Nucleus accumbens (tissue), 56 donors: ENCODE measurements at places on chromosomes 6 and 20.

DNA sequence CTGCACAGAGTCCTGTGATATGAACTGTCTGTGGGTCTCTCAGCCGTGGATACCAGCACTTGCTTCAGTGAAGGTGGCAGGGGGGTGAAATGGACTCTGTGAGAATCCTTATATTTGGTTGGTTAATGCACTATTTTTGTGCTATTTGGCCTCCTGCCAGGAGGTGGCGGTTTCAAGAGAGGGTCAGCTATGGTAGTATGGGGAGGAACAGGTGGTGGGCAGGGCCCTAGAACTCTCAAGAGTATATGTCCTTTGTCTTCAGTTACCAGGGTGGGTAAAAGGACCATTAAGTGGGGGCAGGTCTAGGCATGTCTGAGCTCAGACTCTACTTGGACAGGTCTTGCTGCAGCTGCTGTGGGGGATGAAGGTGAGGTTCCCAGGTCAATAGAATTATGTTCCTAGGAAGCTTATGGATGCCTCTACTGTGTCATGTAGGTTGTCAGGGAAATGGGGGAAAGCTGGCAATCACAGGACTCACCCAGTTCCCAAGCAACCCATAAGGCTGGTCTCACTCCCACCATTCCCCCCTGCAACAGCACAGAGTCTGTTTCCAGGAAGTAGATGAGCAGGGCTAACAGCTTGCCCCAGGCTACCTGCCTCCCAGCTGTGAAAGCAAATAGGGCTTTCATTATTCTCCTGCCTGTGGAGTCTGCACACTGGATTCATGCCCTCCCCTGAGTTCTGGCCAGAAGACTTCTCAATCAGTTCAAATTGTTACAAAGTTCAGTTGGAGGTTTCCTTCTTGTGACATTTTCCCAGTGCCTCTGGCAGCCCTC lies 56.8 kb upstream of the PHIP start:
- DNase-seq: no peak

- no peak for DNase-seq
Observed at GRCh38 chr6:30719356-30719755, 796 bp upstream of the TUBB start.

DNA sequence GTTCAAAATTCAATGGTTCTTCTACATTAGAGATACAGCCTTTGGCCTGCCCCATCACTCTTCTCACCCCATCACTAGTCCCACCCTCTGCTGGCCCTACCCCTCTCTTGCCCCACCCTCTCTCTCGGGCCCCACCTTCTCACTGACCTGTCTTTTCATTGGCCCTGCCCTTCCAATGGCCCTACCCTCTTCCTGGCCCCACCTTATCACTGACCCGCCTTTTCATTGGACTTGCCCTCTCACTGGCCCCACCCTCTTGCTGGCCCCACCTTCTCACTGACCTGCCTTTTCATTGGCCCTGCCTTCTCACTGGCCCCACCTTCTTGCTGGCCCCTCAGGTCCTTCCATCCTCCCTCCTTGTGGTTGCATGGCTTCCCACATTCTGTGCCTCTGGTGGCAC lies 107.2 kb upstream of the PLEKHG1 start:
- no peak for DNase-seq

- DNase-seq: no peak
Observed at GRCh38 chr6:139625998-139626975, 251.8 kb upstream of the CITED2 start.

DNA sequence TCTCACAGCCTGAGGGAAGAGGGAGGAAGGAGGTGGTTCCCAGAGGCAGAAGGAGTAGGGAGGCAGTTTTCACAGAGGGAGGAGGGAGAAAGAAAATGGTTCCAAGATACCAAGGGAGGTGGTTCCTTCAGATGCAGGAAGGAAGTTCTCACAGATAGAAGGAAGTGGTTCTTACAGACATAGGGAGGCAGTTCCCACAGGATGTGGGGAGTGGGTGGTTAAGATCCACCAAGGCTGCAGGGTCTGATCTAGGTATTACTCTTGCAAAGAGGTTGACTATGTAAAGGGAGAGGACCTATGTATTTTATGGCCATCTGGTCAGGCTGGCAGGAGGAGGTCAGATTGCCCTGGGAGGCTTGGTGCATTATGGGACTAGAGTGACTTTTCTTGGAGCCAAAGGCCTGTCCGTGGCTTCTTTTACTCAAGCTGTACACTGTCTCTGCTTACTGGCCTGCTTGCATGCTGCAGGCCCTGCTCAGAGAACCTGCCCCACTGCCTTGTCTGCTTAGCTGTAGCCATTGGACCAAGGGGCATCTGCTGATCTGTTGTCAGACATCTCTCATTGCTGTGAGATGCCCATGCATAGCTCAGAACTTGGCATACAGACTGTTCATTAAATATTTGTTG lies 283.7 kb downstream of the DHX35 start:
- no peak for DNase-seq

GRCh38 chr6:147709396-147710272 lies 201.1 kb downstream of the SAMD5 start:
- no peak for DNase-seq

- DNase-seq: no peak
Observed at GRCh38 chr20:24935766-24936525, 13.1 kb upstream of the CST7 start.

- no peak for DNase-seq
Observed at GRCh38 chr6:89924231-89924630, 30.0 kb downstream of the GJA10 start.

DNA sequence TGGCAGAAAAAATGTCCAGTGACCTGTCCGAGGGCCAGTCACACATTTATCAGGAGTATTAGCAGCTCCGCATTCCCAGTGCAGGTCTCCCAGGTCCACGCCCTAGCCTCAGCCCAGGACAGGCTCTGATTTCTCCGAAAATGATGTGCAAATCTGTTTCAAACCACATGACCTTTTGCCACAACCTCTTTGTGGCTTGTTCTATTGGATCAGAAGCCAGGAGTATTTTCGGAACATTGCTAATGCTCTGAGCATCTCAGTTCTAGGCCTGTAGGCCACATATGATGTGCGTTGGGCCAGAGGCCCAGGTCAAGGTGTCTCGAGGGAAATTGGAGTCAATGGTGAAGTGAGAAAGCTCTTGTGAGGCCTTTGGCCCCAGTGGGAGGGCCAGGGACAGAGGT lies 40.4 kb downstream of the SNX5 start:
- no peak for DNase-seq

DNA sequence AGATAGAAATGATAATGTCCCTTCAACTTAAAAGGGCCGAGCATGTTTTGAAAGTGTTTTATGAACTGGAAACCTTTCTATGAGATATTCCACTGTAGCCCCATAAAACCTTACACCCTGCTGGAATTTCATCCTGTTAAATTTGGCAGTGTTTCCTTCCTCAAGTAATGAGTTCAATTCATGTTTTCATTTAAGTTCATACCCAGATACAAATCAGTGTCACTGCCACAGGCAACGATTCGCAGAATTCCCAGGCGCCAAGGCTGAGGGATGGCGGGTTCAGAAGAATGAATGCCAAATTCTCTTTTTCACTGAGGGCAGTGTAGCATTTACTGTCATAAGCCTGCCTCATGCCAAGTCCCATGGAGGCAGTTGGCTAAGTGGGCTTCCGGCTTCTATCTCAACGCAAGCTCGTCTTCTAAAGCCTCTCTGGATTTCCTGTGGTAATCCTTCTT lies 511.8 kb upstream of the ID4 start:
- DNase-seq: no peak

GRCh38 chr20:61931476-61932198 lies 134.0 kb downstream of the TAF4 start:
- no peak for DNase-seq

- no peak for DNase-seq
Observed at GRCh38 chr6:21846541-21847451, 253.2 kb downstream of the SOX4 start.

DNA sequence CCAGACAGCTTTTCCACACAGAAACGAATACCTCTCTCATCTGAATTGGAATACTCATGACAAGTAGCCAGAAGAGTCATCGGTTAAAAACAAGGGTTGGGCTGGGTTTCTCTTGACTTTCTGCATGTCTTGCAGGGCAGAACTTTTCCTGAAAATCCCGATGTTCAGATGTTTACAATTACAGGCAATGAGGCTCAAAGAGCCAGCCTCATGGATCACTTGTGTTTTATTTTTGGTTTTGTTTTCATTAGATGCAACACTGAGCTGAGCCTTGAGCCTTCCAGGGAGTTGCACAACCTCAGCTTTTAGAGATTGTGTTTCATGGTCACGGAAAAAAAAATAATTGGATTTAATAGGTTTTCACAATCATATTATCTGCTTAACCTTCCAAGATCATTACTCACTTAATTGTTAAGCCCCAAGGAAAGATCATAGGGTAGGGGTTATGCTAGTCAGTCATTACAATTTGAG lies 288.1 kb upstream of the PRDM1 start:
- DNase-seq: no peak

GRCh38 chr6:167731731-167732422 lies 94.8 kb upstream of the AFDN start:
- no peak for DNase-seq
